ENCODE measurements at places on chromosomes 5 and 9.
A peak's percentile ranks its signal among the peaks of the same experiment; 100 is the strongest.

DNA sequence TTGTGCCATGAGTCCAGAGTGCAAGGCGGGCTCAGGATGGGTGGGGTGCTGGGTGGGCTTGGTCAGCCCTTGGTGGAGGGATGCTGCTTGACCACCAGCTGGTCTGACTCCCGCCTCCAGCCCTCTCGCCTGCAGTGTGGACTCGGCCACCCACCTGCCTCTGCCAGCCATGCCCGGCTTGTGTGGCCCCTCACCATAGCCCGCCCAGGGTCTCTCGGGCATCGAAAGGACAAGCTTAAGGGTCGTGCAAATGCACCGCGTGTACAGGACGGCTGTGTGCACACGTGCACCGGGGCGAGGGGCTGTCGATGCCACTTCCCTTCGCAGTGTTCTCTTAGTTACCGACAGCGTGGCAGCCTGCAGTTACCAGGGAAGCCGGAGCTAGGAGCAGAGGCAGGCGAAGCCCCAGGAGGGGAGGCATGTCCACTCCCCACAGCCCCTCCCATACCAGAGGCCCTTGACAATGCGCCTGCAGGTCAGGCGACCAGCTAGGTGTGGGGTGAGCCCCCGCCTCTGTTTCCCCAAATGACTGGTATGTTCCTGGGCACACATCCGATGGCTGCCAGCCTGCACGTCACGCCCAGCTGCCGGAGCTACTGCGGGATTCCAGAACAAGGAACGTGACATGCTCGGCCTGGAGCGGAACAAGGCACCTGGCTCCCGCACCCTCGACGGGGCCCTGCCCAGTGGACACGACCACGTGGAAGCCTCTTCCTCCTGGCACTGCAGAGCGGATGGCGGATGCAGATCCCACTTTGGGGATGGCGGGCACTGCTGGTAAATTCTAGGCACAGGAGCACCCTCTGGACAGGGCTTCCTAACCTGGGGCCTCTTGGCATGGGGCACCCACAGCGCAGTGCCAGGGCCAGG is 7.8 kb downstream of the LCN9 start:
- no peak for DNase-seq

DNA sequence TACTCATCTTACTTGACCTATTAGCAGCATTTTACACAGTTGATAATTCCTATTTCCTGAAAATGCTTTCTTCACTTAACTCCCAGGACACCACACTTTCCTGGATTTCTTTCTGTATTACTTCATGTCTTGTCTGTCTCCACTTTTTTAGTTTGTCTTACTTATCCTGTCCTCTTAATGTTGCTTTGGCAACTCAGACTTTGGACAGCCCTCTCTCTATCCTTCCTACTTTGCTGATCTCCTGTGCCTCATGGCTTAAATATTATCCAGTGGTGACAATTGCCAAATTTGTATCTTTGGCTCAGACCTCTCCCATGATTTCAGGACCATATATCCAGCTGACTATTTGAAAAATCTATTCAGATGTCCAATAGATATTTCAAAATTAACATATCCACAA is 39.8 kb upstream of the NUDT12 start:
- no peak for DNase-seq

DNA sequence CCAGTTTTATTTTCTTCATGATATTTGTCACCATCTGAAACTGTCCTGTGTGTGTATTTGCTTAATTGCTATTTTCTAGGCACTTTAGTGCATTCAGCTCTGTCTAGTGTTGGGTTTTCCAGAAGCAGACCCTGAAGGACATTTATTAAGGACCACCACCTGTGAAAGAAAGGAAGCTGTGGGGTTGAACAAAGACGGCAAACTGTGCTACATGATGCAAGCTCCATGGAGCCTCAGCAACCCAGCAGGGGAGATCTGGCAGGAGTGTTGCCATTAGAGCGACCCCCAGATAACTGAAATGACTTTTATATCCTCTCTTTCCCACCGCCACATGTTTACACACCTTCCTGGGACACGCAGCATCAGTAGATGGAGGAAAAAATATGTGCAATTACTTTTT is 125.5 kb downstream of the GABRB2 start:
- no peak for DNase-seq

DNA sequence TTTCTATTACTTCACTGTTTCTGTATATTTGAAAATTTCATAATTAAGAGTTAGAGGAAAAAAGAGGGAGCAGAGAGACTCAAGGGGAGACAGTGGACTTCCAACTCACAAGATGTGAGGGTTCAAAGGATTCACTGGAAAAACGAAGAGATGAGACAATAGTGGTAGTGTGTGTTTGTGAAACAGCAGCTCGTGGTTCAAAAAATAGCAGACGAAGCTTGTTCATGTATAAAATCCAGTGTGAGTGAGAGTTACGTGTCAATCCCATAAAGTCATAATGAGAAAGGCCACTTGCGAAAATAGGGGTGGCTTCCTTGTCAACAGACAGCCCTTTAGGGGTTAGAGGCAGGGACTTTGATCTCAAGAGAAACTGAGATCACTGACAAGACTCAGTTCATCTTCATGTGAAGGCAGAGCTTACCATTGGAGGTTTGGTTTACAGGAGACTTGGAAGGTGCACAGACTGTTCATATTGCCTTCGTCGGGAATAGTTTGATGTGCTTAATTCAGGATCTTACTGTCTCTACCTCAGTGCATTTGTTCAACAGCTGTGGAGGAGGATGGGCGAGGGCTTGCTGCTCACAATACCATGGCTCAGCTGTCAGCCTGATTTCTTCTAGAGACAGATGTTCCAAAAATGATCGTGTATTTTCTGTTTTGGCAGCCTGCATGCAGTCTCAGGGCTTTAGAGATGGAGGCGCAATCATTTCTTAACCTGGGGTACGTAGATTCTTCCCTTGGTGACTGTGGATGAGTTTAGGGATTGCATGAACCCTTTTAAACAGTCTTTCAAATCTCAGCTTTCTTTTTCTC is 105.7 kb upstream of the KLF9 start:
- no peak for DNase-seq

GRCh38 chr5:180316586-180316985 is 24.7 kb upstream of the MAPK9 start:
- DNase-seq: no peak

- no peak for DNase-seq
Observed at GRCh38 chr9:124390794-124391658, 24.2 kb downstream of the PSMB7 start.

DNA sequence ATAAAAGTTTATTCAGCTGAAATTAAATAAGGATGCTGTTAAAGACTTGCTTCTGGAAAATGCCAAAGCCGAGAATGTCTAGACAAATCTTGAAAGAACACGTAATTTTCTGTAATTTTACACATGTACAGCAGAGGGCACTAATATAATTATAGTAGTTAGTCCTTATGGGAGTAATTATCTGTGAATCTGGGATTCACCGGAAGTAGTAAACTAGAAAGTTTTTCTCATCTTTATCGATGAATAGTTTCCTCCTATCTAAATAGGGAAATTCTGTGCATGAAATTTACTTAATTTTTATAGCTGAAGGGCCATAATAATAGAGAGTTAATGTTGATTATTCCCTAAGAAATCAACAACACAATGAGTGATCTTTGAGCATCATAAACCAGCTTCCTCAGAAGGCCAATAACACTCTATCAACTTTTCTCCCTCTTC is 18.4 kb upstream of the CNTLN start:
- peak; percentile 16 for DNase-seq

- DNase-seq: no peak
Observed at GRCh38 chr5:80150731-80151130, 105.1 kb downstream of the SERINC5 start.

DNA sequence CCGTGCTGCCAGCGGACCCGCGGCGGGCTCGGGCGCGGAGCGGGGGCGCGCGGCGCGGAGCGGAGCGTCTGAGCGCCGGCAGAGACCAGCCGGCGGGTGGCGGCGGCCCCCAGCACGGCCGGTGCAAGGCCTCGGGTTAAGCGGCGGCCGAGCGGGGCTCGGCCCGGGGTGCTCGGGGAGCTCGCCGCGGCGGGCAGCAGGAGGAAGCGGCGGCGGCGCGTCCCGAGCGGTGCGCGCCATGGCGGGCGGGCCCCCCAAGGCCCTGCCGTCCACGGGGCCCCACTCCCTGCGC is 150 bp downstream of the SNX30 start:
- DNase-seq: no peak

DNA sequence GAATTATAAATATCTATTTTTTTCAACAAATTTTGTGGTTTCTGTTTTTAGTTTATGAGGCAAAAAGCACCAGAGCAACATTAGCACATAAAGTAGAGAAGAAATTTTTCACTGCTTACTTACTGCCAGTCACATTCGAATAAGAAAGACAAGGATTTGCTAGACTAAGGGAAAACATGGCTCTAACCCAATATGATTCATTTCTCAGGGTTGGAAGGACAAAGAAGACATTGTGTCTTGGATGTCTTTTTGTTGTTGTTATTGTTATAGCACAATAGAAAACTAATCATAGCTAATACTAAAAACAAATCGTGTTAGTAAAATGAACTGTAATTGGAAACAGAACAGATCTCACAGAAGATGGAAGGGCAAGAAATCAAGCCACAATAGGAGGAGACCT is 90.9 kb upstream of the SLCO6A1 start:
- DNase-seq: no peak

Data from putamen (tissue), 1 donor.